ENCODE measurements at places on chromosomes 12 and 14. TPM values are rescaled to one million over a fixed set of nuclear protein-coding genes. Genes with fewer than 3 reads are reported as not detected.

DNA sequence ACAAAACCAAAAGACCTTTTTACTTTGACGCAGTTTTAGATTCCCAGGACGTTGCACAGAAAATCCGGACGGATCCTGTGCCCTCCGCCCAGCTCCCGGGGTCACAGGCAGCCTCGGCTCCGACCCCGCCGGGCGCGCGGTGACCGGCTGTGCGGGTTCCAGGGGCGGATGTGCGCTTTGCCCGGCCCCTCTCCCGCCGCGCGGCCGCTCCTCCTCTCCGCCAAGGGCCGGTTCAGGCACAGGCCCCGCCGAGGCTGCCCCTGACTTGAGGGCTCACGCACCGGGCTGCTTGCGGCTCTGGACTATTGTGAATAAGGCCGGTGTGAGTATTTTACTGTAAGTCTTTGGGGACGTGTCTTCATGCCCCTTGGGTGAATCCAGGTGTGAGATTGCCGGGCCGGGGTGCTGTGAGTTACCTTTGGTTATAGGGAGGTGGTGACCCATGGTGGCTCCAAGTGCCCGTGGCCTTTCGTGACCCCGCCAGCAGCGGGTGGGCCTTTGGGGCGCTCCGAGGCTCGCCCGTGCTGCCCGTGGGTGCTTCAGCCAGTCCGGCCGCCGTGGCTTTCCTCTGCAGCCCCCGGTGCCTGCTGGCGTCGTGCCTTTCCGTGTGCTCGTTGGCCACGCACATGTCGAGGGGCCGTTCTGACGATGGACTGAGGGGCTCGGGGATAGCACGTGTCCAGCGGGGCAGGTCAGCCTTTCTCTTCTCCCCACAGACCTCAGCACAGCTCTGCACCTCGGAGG is 45.9 kb downstream of the NOC4L start:
- DNase-seq, result no peak

DNA sequence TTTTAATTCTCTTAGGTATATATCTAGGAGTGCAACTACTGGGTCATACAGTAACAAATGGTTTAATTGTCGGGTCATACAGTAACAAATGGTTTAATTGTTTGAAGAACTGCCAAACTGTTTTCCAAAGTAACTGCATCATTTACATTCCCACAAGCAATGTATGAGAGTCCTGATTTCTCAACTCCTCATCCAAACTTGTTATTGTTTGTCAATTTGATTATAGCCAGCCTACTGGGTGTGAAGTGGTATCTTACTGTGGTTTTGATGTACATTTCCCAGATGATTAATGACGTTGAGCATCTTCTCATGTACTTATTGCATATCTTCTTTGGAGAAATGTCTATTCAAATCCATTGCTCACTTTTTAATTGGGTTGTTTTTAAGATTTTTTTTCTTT is 67.6 kb upstream of the CFL2 start:
- no peak for DNase-seq

GRCh38 chr12:24226745-24227350 is 277.4 kb upstream of the SOX5 start:
- peak; percentile 52 for DNase-seq

DNA sequence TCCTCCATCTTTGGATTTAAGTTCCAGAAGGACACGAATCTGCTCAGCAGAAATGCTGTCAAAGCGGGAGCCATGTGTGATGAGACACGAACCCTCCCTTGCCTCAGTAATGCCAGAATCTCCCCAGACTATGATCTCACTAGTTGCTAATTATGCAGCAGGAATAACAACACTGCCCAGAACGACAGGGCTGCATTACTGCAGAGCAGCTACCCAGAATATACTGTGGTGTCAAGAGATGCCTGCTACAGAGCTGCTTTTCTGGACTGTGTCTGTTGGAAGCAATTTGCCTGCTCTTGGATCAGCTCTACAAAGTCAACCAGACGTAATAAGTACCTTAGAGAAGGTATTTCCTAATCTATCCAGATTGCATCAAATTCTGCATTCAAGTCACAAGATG is 5.5 kb downstream of the CSRNP2 start:
- DNase-seq, result no peak

GRCh38 chr12:64571411-64571810 is 38.9 kb upstream of the RASSF3 start:
- DNase-seq, result no peak

GRCh38 chr14:105283899-105284298 is 16.9 kb downstream of the BRF1 start:
- DNase-seq, result no peak

Gene KRT71
- total RNA-seq, result not detected

GRCh38 chr12:46450279-46450748 is 77.7 kb upstream of the SLC38A2 start:
- DNase-seq, result peak; percentile 79

DNA sequence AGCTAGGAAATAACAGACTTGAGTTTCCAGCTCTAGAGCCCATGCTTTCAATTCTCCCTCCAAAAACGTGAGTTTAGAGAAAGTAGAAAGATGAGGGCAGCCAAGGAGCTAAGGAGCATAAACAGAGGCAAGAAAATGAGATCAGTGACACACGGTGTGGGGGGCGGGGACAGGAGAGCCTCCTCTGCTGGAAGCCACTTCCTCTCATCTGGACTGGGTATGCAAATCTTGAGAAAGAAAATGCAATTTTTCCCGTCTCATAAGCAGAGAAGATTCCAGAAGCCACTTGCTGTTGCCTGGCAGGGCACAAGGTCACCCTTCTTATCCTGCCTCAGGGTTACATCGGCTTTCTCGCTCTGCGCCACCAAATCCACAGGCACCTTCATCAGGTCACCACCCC is 6.0 kb downstream of the OR10P1 start:
- DNase-seq, result no peak

DNA sequence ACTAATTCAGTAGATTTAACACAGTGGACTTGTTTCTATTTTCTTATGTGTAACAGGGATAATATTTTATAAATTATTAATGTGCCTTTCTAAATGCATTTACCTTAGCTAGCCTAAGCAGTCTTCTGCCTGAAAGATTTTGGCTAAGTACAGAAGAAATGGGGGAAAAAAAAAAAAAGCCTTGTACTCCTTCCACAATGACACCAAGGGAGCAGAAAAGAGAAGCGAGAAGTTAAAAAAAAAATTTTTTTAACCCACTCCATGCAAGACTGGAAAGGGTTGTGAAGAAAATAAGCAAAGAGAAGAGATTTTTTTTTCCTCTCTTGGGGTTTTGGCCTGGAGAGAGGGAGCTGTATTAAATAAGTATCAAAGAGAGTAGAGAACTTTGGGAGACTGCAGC is 28.7 kb downstream of the NELL2 start:
- no peak for DNase-seq

DNA sequence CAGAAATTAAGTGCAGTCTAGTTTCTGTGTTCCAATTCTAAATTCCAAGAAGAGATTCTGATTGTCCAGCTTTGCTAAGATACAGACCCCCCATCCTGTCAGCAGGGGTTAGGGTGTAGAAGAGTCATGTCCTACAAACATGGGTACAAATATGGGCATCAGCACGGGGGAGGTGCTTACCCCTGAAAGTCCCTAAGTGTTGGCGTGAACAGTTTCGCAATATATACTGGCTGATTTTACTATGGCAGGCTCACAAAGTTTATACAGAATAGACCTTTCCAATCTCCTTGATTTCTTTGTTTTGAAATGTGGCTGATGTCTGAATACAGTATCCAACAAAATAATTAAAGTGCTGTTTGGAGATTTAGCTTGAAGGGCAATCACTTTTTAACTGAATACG is 71.6 kb upstream of the PPM1H start:
- DNase-seq, result no peak

DNA sequence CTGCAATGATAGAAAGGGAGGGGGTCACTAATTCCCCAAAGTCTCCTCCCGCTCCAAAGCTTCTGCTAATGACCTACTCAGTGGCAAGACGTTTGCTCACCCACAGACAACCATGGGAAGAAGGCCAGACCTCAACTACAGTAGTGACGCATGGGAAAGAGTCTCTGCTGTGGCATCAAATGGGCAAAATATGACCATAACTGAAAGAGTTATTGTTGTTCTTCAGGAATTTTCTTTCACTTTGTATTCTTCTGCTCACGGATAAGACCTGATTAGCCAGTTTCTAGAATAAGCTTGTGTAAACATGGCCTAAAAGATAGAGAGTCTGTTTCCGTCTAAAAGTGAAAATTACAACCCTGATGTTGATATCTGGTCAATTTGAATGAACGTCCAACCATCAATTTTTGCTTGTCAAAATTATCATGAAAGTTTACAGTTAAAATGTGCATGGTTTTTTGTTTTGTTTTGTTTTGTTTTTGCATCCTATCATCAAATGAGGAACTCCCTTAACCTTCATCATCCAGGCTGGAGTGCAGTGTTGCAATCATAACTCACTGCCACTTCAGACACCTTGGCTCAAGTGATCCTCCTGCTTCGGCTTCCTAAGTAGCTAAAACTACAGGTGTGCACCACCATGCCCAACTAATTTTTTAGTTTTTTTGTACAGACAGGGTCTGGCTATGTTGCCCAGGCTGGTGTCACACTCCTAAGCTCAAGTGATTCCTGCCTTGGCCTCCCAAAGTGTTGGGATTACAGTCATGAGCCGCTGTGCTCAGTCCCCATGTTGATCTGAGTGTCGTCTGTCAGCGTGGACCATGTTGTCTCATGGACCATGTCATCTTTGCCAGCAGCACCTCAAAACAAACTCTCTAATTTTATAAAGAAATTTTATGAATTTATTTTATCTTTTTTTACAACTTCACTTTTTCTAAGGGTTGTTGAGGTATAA is 7.0 kb downstream of the KRT6B start:
- no peak for DNase-seq
